ENCODE measurements at places on chromosomes 5 and 9.
A peak's percentile ranks its signal among the peaks of the same experiment; 100 is the strongest.

DNA sequence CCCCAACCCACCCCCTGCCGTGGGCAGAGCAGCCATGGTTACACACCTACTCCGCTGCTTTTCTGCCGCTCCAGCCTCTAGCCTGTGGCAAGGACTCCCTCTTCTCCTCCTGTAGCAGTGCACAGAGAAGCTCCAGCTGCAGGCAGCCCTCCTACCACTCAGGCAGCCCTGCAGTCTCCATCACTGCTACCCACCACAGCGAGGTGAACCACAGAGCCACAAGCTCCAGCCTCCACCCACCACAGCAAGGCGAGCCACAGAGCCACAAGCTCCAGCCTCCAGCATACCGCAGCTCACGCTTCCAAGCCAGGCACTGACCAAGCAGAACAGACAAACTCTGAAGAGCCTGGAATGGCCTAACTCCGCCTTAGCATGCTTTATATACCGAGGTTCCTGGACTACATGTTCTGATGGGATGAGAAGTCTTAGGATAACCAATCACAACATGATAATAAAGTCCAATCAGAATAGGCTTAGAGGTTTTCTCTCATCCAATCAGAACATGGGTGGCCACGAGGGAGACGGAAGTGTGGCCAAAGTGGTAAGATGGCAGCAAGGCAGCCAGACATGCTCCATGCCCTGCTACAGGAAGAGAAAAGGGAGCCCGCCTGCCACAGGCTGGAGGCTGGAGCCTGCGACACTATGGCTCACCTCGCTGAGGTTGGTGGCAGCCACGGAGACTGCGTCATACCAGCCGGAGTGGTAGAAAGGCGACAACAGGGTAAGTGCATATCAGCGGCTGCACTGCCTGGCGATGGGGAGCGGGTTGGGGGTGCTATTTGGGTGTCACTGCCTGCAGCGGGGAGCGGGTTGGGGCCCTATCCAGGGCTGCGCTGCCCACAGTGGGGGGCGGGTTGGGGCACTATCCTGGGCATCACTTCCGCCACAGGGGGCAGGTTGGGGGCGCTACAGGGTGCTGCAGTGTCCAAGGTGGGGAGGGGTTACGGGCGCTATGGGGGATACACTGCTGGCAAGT, 75.8 kb upstream of the PCAT7 start:
- peak; percentile 49 for DNase-seq

DNA sequence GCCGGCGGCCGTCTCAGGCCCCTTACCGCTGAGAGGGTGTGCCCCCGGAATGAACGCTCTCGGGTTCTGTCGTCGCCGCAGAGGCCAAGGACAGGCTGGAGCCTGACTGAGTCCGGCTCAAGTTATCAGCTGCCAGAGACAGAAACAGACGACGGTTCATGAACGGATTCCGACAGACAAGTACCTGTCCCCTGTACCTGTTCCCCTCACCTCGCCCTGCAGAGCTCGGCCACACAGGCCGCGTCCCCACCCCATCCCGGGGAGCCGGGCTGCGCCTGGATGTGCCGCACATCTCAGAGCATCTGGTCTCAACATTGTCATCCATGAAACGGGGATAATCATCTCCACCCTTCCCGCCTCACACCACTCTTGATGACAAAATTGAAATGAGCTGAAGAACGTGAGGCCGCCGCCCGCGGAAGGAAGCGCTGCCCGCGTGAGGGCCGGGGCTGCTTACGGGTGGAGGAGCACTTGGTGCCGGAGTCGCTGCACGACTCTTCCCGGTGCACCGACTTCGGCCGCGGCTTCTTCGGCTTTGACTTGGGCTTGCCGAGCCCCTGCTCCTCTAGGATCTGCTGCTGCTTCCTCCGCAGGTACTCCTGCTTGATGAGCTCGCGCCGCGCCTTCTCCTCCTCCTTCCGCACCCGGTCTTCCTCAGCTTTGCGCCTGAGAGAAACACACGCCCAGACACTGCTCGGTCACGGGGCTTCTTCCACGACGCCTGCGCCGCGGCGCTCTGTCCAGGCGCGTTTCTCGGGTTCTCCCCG, 89.2 kb downstream of the CAMSAP1 start:
- DNase-seq, result no peak

DNA sequence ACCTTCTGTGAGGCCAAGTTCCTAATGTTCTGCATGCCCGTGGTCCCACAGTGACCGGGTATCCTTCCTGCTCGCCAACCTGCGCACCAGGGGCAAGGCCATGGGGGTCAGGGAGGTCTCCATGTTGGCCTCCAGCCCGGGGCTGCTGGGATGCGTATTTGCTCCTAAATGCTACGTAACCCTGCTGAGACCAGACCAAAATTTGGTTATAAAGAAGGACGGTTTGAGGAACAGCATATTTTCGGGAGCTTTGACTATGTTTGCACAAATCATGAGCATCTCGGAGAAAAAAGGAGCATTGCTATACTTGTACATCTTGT, 35.7 kb upstream of the CLK4 start:
- DNase-seq, result no peak

GRCh38 chr5:178509491-178510057, 80.6 kb downstream of the COL23A1 start:
- no peak for DNase-seq

- no peak for DNase-seq
Observed at GRCh38 chr5:107025712-107026497, 644.8 kb downstream of the EFNA5 start.

GRCh38 chr9:128148509-128149000, 698 bp upstream of the LCN2 start:
- no peak for DNase-seq

DNA sequence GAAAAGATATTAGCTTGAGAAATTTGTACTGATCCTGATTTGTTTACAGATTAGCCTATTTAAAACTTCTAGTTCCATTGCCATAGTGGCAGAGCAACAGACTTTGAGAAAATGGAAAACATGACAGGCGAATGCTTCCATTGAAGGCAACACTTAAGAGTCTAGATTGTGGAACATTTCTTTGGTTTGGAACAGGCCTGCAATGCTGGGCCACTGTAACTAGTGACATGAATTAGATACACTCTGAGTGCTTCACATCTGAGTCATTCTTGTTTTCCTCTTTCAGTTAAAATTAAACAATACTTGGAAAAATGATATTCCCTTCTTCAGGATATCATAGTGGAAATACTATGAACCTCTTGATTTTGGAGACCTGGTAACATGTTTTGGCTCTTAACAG, 453.6 kb upstream of the TUSC1 start:
- DNase-seq, result no peak

- no peak for DNase-seq
Observed at GRCh38 chr9:127448112-127448805, 2.9 kb downstream of the RPL12 start.

DNA sequence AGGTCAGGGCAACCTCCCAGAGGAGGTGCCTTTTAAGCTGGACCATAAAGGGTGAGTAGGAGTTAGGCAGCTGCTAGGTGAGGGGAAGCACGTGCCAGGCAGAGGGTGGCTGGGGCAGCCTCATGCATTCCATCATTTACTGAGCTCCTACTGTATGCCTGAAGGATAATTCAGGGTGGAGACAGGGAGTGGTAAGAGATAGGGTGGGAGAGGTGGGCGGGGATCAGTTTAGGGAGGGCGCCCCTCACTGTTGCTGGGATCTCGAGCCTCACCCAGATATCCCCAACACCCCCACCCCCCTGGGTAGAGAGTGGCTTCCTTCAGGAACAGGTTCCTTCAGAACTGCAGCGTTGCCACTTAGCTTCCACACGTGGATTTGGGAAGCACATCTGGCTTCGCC, 74.5 kb upstream of the ASS1 start:
- no peak for DNase-seq

DNA sequence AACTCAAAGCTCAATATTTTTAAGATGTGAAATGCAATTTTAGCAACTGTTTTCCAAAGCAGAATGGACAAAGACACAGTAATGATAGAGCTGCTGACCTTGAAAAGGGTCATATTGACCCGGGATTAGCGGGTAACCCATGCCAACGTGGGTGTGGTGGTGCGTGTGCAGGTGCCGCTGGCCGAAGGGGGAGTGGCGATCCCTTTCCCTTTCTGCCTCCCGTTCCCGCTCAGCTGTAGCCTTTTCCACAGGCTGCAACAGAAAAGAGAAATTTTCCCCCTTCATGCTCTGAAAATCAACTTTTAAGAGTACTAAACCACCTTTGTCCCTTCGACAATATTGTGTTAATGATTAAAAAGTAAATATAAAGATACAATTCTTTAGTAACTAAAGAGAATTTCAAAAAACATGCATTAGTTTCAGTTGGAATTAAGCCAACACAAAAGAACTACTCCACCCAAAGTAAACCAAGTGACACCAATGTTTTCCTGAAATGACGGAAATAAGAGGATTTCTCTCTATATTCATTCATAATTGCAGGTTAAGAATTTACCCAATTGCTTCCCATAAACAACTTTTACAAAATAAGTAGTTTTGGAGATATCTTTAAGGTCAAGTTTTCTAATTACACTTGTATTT, 105.2 kb downstream of the ZNF608 start:
- no peak for DNase-seq

GRCh38 chr5:4928409-4928808, 211.7 kb upstream of the ADAMTS16 start:
- no peak for DNase-seq

GRCh38 chr5:168740811-168741213, 161.6 kb upstream of the PANK3 start:
- peak; percentile 80 for DNase-seq

- DNase-seq, result no peak
Observed at GRCh38 chr9:78640728-78641127, 343.8 kb downstream of the PSAT1 start.

DNA sequence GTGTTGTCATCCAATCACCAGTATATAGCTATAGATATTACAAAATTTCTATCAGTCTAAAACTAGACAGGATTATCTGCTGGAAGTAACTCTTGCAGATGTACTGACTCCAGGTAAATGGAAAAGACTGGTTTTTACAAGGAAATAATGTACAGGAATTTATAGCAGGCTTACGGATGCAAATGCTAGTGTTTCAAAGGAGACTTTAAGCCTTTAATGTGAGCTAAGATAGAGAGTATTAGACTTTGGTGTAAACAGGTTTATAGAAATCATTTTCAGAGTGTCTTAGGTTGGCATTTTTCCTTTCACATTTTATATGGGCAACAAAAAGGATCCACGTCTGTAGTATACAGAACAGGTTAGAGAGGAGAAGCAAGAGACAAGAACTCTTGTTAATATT, 16.1 kb downstream of the ZNF608 start:
- DNase-seq, result no peak

DNA sequence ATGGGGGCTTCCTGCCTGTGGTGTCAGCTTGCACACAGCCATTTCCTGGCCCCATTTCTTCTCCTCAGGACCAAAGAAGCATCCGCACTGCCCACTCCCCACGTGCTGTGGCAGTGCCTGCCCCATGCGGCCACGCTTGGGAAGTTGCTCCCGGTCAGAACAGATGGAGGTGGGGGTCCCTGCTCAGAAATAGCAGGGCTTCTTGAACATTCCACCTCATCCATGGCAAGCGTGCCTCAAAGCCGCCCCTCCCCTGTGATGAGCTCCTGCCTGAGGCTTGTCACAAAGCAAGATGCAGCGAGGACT, 238.2 kb downstream of the SYK start:
- DNase-seq, result no peak

GRCh38 chr9:138102246-138103051, 224.9 kb downstream of the CACNA1B start:
- peak; percentile 46 for DNase-seq

DNA sequence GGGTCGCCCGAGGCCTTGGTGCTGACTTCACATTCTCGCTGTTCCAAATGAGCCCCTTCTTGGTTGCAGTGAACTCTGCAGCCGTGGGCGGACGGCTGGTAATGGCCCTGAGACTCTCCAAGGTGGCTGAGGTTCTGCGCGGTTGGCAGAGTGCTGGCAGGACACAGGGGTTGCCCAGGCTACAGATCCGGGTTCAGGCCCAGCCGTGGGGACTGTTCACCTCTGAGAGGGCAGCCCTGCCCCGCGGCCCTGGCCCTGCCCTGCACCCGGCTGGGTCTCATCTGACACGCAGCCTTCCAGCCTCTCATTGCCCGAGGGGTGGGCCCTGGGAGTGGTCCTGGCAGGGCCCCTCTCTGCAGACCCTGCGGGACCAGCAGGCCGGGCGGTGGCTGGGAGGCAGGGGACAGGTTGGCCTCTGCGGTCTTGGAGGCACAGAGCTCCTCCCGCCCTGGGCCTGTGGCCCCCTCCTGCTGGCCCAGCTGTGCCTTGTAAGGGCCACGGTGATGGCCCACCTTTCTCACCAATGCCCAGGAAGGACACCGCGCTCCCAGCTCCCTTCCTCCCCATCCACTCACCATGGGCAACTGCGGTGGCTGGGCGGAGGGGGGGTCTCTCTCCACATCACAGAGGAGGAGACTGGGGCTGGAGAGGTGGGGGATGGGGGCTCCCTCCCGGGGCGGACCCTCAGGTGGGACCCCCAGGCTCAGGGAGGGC, 51.6 kb downstream of the AHRR start:
- no peak for DNase-seq

GRCh38 chr9:70135176-70135575, 91.5 kb downstream of the MAMDC2 start:
- DNase-seq, result no peak

GRCh38 chr5:50766042-50766441, 99.6 kb downstream of the PARP8 start:
- no peak for DNase-seq

DNA sequence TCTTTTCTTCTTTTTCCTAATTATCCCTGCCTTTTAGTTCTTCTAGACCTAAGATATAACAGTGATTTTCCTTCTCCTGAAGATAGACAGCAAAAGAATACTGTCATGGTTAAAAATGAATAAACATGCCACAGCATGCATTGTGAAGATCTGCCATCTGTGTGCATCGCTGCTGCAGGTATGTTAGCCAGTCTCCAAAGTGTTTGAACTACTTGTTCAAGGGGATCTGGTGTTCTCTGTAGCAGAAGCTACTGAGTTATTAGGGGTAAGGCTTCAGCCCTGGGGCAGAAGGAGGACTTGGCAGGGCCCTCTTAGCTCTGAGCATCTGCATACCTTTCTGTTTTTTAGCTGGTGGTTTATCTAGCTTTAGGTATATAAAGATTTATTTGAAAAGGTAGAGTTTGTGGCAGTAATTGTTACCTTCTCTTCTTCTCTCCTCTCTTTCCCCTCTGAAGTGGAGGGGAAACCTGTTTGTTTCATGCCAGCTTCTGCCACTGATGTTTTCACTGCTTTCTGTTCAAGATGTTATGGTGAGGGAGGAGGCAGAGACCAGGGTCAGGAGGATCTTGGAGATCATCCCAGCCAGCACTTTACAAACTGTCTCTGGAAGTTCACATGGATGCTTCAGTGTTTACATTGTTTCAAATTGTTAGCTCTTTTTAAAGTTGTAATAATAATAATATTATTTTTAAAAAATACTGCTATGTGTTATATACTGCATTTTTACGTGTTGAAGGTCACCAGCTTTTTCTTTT, 25.2 kb downstream of the GALNT10 start:
- no peak for DNase-seq

DNA sequence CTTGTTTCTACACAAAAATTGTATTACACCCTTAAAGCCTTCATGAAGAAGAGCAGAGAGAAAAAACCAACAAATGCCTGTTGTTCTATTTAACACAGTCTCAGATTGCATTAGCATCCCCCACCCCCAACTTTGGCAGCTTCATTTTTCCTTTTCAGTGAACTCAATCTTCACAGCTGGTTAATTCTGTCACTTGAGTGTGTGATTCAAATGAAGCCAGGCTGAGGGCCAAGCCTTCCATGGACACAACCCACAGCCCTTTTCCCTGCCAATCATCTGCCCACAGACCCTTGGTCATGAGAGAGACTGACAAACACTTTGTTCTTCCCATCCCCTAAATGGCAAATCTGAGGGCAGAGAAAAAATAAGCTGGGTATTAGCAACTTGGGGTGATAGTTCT, 217.5 kb upstream of the NMUR2 start:
- DNase-seq, result no peak

Measured in right cardiac atrium (tissue), 5 donors.